ENCODE measurements at places on chromosomes 16 and 17.

DNA sequence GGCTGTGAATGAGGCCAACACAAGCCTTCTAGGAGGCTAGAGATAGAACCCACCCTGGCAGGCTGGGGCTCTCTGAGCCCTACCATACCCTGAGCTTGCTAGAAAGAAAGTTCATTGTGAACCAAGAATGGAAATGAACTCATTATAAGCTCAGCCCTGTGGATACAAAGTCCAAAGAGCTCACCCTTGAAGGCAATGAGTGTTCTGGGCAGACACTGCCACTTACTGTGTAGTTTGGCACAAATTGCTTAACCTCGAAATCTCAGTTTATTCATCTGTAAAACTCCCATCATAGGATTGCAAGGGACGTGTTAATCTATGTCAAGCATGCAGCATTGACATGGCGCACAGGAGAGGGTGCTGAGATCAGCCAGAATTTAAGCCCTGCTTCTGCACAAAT is 5.5 kb downstream of the KDM8 start:
- DNase-seq, result no peak

DNA sequence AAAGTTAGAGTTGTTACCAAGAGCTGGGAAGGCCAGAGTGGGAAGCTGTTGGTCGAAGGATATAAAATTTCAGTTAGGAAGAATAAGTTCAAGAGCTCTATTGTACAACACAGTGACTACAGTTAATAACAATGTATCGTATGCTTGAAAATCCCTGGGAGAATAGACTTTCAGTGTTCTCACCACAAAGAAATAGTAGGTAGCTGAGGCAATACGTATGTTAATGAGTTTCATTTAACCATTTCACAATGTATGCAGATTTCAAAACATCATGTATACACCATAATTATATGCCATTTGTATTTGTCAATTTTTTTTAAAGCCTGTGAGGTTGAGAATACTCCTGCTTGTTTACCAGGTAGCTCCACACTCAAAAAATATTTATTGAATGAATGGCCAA is 41.5 kb upstream of the MYOCD start:
- no peak for DNase-seq

- no peak for DNase-seq
Measured at GRCh38 chr17:62321451-62321850, 58.9 kb upstream of the EFCAB3 start.

DNA sequence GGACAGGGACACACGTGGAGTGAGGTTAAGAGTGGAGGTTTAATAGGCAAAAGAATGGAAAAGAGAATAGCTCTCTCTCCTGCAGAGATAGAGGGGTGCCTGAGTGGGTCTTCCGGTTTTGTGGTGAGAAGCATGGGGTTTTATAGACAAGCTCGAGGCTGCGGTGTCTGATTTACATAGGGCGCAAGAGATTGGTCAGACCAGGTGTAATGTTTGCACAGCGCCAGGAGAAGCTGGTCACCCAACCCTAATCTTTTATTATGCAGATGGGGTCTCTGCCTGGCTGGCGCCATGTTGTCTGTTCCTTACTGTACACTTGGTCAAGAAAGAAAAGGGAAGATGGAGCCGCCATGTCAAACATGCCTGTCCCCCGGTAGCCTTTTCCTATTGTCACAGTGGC is 44.5 kb upstream of the MLYCD start:
- DNase-seq, result no peak

DNA sequence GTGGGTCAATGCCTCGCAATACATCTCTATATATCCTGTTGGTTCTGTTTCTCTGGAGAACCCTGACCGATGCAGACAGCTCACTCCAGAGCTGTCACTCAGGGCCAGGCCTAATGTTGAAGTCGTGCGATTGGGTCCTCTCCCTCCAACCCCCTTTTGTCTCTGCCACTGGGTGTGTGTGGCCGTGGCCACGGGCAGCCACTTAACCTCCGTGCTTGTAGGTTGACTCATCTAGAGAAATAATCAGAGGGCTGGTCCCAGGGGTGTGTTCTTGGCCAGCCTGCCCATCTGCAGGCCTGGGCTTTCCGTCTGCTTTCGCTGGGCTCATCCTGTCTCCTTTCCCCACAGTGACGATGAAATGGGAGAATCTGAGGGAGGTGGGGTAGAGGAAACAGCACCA is 7.4 kb downstream of the ADAD2 start:
- DNase-seq, result no peak

GRCh38 chr17:16434662-16435061 is 19.3 kb downstream of the TRPV2 start:
- DNase-seq, result no peak

- no peak for DNase-seq
Measured at GRCh38 chr16:20906341-20907255, 6.0 kb downstream of the LYRM1 start.

GRCh38 chr17:628089-628941 is 86.3 kb downstream of the VPS53 start:
- DNase-seq, result no peak

- DNase-seq, result no peak
Measured at GRCh38 chr16:11743308-11744074, 834 bp upstream of the TXNDC11 start.

GRCh38 chr16:50389900-50390299 is 21.1 kb upstream of the BRD7 start:
- no peak for DNase-seq

- no peak for DNase-seq
Measured at GRCh38 chr17:79668344-79669250, 57.7 kb upstream of the RBFOX3 start.

DNA sequence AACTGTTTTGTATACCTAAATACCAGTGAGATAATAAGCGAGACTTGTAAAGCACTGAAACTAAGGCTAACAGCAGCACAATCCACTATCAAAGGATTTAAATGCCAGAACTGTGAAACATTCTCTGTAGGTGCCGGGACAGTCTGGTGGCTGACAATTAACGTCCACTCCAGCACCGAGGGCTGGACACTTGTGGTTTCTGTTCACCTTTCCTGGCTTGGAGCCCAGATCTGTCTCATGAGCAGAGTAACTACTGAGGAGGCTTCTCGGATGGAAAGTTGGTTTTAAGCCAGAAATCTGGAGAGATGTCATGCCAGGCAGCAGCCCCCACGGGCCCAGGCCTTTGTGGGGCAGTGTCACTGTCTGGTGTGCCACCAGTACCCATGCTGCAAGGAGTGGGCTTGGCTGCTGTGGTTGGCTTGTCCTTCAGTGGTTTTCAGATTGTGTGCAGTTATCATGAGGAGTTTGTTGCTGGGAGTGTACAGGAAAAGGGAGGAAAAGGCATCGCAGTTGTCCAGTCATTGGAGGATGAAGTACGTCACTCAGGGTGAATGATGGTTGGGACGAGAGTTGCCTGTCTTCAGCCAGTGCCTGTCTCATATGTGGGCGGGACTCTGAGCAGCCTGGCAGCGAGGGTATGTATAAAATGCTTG is 35.5 kb downstream of the UBN1 start:
- DNase-seq, result no peak

GRCh38 chr16:65306722-65307121 is 184.9 kb upstream of the CDH11 start:
- no peak for DNase-seq

DNA sequence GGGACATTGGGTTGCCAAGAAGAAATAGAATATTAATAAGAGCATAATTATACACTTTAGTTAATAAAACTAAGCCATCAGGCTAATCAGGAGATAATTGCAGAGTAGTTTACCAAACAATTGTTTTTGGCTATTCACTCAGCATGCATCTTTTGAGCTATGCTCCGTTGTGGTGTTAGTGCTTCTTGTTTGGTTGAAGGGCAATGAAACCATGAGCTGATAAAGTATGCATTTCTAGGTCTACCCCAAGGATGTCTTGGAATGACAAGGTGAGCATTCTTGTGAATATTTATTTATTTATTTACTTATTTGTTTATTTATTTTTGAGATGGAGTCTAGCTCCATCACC is 6.4 kb downstream of the HLF start:
- DNase-seq, result no peak

DNA sequence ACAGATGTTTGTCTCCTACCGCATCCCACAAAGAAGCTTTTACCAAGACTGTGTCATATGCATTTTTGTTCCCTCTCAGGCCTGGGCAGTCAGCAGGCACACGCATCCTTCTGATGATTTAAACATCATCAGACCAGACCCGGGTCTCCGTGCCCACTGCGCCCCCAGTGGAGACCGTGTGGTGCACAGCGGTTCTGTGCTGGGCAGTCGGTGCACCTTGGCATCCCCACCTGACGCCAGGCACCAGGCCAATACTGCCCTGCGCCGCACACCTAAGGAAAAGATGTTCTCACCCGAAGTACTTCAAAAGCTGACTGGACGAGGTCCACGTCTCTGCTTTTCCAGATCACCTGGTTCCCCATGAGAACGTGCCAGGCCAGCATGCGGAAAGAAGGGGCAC is 10.6 kb upstream of the PLD6 start:
- DNase-seq, result no peak

DNA sequence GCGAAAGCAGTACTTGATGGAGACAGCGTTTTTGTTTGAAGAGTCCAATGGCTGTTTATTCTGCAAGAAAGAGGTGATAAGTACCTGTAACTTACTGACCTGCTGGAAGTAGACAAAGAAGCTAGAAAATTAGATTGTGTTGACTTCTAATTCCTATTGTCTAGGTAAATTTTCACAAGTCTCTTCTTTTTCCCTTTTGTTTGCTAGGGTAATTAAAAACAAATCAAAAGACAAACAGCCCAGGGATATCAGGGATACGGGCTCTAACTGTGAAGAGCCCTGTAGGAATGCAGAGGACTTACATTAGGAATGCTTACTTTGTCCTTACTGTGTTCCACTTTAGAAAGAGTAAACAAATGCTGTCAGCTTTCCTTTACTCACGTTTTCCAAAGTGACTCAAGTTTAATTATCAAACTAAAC is 7.0 kb downstream of the PSME3IP1 start:
- DNase-seq, result no peak

- DNase-seq, result no peak
Measured at GRCh38 chr17:6501359-6501758, 55.0 kb downstream of the PITPNM3 start.

DNA sequence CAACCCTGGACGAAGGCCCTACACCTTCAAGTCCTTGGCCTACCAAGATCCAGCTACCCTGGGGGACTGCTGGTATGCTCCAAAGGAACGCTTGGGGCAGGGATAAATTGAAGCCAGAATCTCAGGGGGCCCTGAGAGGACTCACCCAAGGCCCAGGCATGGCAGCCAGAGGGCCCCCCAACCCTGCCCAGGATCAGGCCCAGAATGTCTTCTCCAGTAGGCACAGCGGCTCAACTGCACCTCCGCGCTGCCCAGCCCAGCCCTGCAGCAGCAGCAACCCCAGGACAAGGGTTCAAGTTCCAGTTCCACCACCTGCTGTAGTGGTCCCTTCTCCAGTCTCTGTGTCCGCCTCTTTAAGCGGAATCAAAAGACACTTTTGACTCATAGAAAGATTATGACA is 2.2 kb downstream of the TFAP4 start:
- DNase-seq, result no peak

GRCh38 chr17:55730808-55731207 is 8.1 kb upstream of the TMEM100 start:
- no peak for DNase-seq

GRCh38 chr16:81014672-81015071 is 7.7 kb downstream of the CENPN start:
- DNase-seq, result no peak

- no peak for DNase-seq
Measured at GRCh38 chr16:1534021-1535020, 855 bp downstream of the TMEM204 start.

- no peak for DNase-seq
Measured at GRCh38 chr16:78461496-78462287, 362.2 kb downstream of the WWOX start.

DNA sequence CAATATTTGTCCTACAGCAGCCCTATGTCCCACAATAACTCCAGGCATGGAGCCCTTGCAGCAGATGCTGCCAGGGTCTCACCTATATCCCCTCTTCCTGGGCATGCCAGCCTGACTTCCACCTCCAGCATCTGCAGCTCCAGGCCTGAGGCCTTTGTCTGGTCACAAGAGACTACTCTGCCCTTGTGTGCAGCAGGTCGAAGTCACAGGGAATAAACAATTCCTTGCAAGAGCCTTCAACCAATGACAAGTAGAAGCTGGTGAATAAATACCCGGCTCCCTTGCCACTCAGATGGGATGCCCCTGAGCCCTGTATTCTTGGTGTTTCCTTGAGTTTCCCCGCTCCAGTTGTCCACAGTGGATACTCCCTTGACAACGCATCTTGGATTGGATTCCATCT is 23.0 kb downstream of the CES1 start:
- DNase-seq, result no peak

DNA sequence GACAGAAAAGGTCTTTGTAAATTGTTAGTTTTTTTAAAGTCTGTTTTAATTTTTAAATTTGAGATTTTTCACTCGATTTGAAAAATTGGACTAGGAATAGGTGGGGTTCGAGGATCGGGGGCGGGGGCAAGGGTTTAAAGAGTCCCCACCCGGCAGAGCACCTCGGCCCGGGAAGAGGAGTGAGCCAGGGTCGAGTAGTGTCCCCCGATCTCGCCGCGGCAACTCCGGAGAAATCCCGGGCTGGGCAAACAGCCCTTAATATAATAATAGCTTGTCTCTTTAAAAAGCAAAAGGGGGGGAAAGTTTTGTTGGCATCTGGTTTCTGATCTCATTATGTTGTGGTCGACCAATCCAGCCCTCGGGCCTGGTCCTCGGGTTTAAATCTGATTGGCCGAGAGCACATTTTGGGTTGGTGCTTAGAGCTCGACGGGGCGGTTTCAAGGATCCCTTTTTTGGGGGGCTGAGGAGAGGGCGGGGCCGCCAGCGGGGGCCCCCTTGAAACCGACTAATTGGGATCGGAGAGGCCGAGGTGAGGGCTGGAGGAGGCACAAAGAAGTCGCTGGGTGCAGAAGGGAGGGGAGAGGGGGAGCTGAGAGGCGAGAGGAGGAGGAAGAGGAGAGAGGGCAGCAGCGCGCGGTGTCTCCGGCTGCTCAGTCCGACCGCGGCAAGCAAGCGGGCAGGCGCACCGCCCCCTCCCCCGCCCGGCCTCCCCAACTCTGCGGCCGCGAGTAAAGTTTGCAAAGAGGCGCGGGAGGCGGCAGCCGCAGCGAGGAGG is at the start of gene FZD2:
FZD2 (plus strand) TSS at position 653 of the 775 bp plus-strand sequence. CDS start 205 bp downstream, outside the sequence.
- no peak for DNase-seq

GRCh38 chr17:69064001-69064400 is 3.3 kb upstream of the ABCA9 start:
- DNase-seq, result no peak

GRCh38 chr16:27238016-27238587 is 30.5 kb downstream of the NSMCE1 start:
- DNase-seq, result no peak

GRCh38 chr17:58246104-58246740 is 7.8 kb downstream of the LPO start:
- no peak for DNase-seq

GRCh38 chr17:199806-200545 is 18.5 kb upstream of the DOC2B start:
- DNase-seq, result no peak

- DNase-seq, result no peak
Measured at GRCh38 chr17:82678265-82678891, 20.1 kb downstream of the RAB40B start.
